ENCODE measurements at places on chromosomes 5 and 9.
A peak's percentile ranks its signal among the peaks of the same experiment; 100 is the strongest.

DNA sequence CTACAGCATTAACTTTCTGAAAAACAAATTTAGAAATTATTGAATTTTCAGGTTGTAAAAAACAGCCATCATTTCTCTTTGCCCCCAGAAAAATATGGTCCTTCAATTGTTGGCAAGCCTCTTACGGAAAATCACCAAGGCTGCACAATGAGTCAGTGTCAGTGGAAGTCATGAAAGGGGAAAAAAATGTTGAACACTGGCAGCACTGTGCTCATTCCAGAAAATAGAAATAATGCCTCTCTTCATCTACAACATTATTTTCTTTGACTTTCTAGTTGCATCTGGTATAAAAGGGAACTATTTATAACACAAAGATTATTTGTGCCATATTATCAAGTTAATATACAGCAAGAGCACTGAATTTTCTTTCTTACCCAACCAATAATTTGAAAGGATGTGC, 26.7 kb upstream of the STK32A start:
- no peak for DNase-seq

DNA sequence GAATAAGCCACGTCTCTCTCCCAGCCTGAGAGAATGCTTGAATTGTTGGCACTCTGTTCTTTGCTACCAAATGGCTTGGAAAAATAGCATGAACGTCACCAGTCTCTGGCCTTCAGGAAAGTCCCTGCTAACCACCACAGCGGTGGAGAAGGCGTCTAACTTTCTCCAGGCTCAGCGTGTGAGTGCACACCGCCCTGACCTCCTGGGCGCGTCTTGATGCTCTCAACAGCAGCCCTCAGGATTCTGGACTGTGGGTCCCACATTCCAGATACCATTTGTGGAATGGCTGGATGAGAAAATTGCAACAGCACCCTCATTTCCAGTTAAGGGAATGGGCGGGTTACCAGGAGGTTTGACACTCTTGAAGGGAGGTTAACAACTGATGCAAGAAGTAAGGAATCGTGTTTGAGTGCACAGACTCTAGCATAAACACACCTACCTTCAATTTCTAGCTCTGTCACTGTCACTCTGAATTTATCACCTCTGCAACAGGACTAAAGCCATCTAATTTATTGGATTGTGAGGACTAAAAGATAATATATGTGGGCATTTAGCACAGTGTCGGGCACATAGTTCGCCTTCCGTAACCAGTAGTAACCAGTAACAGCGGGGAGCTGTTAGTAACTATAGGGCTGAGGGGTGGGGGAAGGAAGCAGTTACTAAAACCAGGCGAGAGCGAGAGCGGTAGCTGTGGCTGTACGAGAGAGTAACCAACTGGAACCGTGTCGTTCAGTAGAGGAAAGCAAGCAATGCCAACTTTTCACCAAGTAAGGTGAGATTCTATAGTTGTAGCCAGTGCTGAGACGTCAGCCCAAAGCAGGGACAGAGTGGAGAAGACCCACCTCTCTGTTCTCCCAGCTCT, 807 bp upstream of the PLGRKT start:
- peak; percentile 63 for DNase-seq

DNA sequence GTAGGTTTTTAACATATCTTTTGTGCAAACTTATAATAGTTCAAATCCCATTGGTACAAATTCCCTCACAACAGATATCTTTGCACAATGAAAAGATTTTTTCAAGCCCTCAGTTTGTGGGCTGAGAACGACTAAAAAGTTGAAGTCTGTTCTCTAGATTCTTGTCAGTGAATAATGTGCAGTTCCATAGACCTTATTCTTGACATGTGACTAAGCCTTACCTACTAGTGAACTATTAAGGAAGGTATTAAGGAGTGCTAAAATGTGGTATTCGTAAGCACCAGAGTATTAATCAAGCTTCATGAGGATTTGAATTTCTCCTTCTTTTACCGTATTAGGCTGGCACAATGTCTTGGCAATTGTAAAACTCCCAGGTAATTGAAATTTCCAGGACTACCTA, 205.6 kb upstream of the DMRTA1 start:
- DNase-seq: no peak

GRCh38 chr5:151154931-151155774, 2.4 kb downstream of the ANXA6 start:
- DNase-seq: no peak

DNA sequence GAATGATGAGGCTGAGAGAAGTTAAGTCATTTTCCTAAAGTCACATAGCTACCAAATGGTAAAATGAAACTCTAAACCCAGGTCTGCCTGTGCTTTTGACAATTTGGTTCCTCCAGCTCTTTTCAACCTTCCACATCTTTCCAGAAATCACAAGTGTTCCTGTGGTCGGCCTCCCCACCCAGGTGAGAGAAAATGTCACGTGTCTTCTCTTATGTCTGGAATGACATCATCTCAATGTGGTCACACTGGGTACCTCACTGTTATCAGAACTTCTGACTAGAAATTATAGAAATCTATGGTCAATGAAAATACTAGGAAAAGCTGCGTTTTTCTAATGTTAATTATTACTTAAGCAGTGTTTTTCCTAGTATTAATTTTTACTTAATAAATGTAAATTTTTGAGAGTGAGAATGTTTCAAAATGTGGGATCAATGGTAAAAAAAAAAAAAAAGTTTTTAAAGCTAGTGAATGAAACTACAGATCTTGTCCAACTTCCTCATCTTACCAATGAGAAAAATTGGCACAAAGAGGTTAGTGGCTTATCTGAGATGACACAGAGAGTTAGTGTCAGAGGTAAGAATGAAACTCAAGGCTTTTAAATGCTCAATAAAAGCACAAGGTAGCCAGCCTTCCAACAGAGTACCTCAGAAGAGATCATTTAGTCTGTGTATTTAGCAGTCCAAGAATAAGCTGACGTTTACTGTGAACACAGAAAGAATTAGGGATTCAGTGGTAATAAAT, 228.7 kb upstream of the NR4A3 start:
- DNase-seq: no peak

GRCh38 chr5:155833287-155833686, 493.7 kb upstream of the SGCD start:
- DNase-seq: no peak

DNA sequence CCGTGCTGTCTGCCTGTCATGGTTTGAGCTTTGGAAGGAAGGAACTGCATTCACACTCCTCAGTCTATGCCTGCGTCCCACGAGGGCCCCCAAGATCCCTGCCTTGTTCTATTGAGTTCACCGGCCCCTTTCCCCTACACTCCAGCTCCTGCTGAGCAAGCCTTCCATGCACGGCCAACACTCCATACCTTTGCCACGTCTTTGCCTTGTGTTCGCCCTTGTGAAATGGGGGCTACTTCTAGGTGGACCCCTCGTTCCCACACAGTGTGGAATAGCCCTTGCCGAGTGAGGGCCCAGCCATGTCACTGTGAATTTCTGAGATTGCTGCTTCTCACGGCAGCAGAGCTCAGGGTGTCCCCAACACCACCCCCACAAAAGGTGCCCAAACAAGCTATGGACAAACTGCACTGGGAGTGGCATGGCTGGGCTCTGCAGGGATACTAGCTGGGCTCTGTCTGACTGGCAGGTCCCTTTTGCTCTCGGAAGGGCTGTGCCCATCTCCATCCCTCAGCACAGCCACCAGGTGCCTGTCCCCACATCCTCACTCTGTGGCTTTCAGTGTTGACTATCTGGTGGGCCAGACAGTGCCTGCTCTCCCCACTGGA, 67.9 kb upstream of the ADAMTS2 start:
- DNase-seq: no peak

DNA sequence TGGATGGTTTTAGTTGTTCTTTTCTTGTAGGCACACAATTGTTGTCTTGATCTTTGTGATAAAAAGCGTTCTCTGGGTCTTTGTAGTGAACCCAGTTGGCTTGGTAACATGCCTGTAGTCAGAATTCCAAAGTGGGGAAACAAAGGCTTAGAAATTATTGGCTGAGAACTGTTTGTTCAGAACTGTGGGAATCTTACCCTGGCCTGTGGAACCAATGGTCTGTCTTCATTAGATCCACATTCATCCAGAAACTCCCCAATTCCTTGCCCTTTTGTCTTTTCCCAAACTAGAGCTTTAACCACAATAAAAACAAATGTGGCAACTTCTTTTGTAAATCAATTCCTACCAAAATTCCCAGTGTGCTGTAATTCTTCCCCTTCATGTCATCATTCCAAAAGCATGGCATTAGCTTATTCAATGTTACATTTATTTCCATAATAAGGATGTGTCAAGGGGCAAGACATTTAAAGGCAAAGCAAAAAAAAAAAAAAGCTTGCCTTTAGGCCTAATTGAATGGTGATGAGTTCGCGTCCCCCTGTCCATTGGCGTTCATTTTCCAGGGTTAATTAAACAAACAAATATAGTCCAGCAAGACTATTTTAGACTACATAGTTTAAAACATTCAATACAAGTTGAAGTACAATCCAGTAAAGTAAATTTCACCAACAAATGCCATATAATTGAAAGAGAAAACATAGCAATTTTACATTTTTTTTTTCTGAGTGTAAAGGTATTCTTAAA, 249.8 kb upstream of the ZNF608 start:
- no peak for DNase-seq

DNA sequence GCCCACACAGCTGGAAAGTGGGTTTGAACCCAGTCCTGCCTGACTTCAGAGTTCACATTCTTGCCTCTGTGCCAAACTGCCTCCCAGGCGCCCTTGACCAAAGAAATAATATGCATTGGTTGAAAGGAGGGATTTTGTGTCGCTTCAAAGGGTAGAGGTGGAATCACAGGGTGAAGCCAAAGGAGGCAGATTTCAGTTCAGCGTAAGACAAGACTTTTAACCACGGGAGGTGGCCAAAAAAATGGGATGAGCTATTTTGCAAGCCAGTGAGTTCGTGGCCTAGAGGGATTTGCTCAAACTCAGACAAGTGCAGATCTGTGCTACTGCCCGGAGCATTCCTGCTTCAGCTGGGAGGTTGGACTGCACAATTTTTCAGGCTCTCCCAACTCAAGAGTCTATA, 57.6 kb upstream of the RANBP3L start:
- peak; percentile 14 for DNase-seq

GRCh38 chr5:95241161-95241560, 43.7 kb downstream of the MCTP1 start:
- DNase-seq: no peak

- DNase-seq: no peak
Observed at GRCh38 chr9:129071526-129072126, 9.3 kb upstream of the DOLPP1 start.
